ENCODE measurements at places on chromosomes 6 and 20.
A peak's percentile ranks its signal among the peaks of the same experiment; 100 is the strongest.

DNA sequence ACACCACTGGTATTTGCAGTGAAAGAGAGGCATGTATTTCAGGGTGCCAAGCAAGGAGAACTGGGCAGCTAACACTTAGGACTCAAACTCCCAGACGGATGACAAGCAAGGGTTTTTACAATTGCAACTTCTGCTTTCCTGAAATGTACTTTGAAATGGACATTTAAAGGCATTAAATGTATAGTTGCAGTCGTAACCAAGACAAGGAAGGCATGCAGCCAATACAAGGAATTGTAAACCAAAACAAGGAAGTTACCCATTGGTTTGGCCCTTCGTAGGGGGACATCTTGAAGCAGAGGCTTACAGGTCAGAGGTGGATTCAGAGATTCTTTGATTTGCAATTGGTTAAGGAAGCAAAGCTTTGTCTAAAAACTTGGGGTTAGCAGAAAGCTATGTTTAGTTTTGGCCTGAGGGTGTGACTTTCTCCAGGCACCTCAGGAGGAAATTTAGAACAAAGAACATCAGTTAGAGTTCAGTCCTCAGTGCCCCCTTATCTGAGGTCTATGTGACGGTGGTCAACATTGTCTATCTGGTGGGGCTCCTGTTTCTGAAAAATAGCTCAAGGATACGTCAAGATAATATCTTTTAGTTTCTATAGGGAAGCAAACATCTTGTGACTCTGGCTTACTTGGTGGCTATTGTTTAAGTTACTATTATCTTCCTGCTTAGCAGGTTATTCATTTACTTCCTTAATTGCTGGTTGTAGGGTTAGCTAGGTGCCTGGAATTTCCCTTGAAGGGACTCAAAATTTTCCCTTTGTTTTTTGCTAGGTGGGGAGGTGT lies 266.0 kb downstream of the CD83 start:
- DNase-seq, result no peak

DNA sequence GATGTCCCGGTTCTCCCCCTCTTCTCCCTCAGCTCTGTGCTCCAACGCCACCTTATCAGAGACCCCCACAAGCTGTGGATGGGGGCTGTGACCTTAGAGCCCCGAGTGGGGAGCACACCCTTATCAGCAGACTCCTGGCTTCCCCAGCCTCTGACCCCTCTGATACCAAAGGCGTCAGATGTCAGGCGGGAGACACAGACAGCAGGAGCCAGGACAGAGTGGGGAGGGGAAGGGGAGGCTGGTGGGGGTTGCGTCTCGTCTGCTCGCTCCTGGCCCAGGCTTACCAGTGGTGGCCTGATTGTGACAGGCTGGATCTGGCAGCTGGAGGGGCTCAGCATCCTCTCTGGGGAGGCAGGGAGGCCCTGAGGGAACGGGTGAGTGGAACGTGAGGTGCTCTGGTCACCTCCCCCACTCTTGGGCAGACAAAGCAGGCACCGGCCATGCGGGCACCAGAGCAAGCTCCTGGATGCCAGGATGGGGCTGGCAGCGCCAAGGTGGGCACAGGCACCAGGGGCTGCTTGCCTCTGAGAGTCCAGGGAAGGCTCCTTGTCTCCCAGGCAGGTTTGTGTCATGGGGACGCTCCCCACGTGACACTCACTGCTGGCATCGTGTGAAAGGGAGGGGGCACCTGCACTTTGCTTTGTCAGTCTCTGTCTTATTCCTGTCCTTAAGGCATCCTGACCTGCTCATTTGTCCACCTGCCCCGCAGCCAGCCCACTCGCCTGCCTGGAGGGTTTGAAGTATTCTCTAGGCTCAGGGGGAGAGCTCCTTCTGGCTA lies 27.8 kb upstream of the GATA5 start:
- no peak for DNase-seq

- no peak for DNase-seq
Observed at GRCh38 chr6:44269178-44269920, 901 bp upstream of the TMEM151B start.

- no peak for DNase-seq
Observed at GRCh38 chr6:152783217-152783878, 32.8 kb downstream of the VIP start.

DNA sequence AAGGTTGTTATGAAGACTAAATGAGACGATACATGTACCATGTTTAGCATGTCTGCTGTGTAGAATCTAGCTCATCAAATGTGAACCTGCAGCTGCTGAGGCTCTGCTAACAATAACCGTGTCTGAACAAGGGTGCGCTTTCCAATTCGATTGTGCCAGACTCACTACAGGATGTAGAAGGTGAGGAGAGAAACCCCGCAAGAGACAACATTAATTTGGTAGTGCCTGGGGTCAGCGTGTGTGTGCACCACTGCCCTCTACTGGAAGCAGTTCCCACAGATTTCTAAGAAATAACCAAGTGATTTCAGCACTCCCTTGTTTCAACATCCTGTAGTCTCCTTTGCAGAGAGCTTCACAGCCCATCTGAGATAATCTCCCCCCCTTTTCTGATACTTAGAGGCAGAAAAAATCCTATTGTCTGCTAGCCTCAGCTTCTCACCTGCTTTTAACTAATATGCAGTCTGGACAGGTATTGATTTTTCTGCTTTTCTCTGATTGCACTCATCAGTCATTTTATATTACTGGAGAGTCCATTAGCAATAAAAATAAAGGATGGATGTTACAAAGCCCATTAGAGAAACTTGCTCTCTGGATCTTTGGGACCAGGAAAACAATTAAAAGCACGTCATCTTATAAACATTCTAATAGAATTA lies 96.7 kb upstream of the BACH2 start:
- peak; percentile 57 for DNase-seq

- DNase-seq, result no peak
Observed at GRCh38 chr20:57412347-57413029, 21.3 kb downstream of the RBM38 start.

- DNase-seq, result no peak
Observed at GRCh38 chr20:59807909-59808728, 125.3 kb downstream of the SYCP2 start.

DNA sequence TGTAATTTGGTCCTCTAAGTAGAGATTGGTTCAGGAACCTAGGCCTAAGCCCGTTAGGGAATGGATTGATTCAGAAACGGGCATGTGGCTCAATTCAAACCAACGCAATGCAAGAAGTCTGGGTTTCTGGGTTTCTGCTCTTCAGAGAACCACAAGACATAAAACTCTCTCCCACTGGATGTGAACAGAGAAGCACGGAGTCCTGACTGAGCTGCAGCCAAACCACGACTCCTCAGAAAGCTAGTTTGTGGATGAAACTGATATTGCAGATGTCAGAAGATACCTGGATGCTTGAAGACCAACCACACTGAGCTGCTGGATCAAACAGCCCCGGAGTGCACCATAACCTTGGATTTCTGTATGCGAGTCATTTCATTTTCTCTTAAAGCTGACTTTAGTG lies 50.0 kb downstream of the SOD2 start:
- DNase-seq, result no peak

DNA sequence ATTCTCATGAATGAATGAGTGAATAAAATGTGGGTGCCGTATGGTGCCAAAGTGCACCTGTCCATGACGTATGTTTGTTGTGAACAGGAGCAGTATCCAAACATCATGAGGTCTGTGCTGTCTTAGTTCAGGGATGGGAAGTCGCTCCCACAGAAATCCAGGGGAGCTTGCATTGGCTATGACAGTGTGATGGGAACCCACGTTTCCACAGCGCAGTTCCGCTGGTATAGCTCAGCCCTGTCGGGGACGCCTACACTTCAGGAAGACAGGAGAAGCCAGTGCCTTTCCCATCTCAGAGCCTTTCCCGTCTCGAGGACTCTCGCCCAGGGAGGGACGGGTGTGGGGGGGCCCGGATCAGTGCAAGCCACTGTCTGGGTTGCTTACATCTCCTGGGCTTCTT lies 69.8 kb downstream of the DACT2 start:
- DNase-seq, result no peak

DNA sequence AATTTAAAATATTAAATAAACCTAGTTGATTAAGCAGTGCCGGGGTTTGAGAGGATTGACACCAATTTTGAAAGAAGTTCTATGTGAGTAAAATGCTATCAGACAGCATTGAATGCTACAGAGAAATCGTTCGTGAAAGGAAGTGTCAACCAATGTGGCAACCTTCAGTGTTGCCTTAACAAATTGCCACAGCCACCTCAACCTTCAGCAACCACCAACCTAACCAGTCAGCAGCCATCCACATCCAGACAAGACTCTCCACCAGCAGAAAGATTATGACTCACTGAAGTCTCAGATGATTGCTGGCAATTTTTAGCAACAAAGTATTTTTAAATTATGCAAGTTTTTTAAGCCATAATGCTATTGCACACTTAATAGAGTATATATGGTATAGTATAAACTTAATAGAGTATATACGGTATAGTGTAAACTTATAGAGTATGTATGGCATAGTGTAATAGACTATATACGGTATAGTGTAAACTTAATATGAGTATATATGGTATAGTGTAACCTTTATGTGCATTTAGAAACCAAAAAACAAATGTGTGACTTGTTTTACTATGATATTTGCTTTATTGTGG lies 65.3 kb upstream of the ID4 start:
- no peak for DNase-seq

DNA sequence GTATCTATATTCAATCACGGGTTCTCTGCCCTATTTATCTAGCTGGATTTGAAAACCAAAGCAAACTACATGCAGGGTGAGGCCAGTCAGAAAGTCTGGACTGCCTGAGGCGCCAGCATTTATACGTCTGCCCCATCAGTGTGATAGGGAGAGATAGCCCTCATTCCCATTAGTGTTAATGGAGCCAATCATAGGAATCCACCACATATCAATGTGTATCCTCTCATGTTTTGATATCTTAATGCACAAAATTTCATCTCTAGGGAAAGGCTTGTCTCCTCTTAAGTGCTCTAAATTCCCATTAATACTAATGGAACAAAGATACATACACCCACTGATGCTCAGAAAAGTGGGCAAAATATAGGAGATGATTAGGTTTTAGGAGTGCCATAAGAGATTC lies 376.2 kb downstream of the BTBD3 start:
- DNase-seq, result no peak

DNA sequence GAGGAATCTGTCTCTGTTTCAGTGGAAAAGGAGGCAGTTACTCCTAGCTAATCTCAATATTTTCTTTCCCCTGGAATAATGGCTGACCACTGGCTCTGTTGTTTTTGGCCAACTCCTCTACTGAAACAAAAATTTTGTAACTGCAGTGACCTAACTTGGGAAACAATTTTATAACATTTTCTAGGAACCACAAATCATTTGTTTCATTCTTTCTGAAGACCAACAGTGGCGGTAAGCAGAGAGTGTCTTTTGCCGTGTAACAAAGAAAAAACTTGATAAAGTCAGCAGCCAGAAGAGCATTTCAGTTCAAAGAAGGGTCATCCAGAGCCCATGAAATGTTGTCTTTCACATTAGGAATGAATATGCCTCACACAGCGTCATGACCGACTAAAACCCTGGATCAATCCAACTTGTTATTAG lies 11.8 kb upstream of the BFSP1 start:
- no peak for DNase-seq

GRCh38 chr6:156883497-156884252 lies 106.5 kb downstream of the ARID1B start:
- no peak for DNase-seq

DNA sequence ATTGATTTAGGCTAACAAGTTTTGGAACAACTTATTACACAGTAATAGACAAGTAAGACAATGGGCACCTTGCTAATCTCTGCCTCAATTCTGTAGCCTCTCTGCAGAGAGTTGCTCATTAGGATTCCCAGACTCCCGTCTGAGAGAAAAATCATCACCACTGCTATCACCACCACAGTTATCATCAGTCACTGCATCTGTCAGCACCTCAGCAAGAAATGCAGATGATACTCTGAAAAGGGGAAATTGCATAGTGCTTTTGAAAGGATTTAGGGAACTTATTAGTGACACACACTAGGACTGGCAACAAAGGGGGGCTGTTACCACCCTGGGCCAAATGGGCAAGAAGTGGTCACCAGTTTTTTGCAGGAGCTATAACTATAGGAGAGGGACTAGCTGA lies 39.9 kb downstream of the FOXA2 start:
- DNase-seq, result no peak

DNA sequence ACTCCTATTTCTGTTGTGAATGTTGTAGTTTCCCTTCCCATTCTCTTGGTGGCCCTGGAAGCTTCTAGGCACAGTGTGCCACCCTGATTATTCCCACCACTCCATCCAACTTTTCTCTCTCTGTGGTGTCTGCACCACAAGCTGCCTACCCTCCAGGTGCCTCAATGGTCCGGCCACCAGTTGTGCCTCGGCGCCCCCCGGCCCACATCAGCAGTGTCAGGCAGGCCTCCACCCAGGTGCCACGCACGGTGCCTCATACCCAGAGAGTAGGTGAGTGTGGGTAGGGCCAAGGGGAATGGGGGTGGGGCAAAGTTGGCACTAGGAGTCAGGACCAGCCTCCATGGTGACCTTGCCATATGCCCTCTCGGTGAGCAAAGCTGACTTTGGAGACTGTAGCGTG lies 23.1 kb downstream of the PABPC1L start:
- no peak for DNase-seq

DNA sequence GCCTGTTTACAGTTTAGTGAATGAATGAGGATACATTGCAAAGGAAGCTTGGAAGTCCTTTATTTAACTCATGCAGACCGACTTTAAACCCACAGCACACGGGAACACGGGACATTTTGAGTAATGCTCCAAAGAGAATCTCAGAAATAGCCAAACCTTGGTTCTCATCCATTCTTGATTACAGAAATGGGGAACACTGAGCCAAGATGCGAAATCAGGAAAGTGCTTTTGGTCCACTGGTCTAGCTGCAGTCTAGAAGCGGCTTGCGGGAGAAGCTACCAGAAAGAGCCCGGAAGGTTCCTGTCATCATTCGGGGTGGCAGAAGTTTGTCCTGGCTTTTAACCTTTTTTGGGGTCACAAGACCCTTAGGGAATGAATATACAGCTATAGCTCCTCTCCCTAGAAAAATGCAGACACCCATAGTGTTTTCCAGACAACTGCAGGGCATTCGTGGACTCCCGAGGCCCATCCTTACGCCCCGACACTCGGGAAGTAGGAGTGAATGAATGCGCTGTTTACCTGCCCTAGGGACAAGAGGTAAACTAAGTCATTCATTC lies 475 bp upstream of the TMEM181 start:
- no peak for DNase-seq

DNA sequence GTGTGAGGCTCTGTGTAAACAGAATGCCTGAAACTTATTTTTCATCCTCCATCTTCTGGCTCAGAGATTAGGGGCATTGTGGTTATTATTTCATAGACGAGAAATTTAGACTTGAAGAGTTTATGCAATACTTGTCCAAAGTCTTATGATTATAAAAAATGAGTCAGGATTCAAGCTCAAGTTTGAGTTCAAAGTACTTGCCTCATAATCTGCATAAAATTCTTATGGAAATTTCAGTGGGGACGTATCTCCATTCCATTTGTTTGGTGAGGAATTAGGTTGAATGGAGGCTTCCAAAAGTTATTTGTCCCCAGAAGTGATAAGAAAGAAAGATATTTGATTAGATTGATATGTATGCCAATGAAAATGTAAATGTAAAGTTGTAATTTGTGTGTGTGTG lies 93.7 kb upstream of the CLVS2 start:
- no peak for DNase-seq

- no peak for DNase-seq
Observed at GRCh38 chr20:50861012-50861411, 66.2 kb downstream of the BCAS4 start.

All from effector CD4-positive, alpha-beta T cell (primary cell).